ENCODE measurements at places on chromosomes 3 and 15.

GRCh38 chr15:44144184-44144583 is 50.9 kb downstream of the FRMD5 start:
- no peak for DNase-seq

GRCh38 chr15:34025252-34025651 is 13.8 kb downstream of the AVEN start:
- no peak for DNase-seq

DNA sequence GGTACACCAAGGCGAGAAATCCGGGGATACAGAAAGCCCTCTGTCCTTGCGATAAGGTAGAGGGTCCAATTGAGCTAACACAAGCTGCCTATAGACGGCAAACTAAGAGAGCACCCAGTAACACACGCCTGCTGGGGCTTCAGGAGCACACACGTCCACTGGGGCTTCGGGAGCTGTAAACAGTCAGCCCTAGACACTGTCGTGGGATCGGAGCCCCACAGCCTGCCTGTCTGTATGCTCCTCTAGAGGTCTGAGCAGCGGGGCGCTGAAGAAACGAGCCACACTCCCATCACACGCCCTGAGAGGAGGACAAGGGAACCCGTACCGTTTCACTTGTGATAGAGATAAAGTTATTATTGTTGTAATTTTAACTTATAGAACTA is 486 bp downstream of the SAMMSON start:
- DNase-seq: no peak

DNA sequence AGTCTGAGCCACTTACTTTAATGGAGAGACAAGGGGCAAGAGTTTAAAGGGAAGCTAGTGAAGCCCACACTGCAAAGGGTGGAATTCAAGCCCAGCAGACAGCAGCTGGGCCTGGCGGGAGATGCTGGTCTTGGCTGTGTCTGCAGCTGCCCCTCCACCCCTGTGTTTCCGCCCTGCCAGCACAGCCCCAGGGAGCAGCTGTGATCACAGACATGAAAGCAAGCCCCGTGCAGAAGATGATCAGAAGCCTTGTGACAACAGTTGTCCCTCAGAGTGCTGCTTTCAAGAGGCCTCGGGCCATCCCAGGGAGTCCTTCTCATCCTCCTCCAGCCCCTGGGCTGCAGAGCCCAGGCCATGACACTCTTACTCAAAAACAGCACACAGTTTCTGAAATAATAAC is 24.1 kb upstream of the SLC6A1 start:
- no peak for DNase-seq

DNA sequence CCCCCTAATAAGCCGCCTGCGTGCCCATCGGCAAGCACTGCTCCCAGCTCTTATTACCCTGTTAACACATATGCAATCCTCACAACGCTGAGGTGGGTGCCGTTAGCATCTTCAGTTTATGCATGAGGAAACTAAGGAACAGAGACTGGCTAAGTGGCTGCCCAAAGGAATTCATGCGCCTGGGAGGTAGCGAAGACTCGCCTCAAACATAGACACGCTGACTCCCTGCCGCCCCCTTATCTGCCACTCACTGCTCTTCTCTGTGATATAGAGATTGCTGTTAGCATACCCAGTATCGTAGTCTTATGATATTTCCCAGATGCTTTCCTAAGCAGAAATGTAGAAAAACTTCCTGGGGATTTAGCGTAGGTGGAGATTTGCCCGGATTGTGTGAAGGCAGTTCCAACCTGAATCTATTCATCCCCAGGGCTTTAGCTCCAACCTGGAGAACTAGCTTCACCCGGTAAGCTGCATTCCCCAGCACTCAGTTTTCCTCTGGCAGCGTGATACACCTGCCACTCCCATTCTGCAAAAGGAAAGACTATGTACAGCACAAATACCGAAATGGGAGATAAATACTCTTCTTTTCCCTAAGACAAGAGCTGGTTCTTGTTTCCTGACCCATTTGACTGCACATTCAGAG is 23.7 kb upstream of the CD47 start:
- no peak for DNase-seq

GRCh38 chr3:152780553-152780952 is 54.4 kb upstream of the P2RY1 start:
- no peak for DNase-seq

DNA sequence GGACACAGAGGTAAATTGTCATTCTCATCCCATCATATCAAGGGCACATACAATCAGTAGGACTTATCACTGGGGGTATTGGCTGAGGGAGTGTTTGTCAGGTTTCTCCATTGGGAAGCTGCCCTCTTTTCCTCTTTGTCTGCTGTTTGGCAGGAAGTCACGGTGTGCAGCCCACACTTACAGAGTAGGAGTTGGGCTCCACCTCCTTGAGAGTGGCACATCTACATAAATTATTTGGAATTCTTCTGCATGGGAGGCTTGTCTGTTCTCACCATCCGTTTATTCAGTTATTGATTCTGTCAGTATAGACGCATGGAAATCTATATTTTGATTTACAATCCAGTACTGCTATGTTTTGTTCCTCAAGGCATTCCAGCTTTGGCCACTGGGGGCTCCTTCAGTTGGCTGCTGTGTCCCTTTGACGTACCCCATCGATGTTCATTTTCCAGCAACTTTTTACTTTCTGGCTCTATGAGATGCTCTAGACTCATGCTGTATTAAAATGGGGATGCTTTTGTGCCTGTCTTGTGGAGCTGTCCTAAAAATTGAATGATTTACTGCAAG is 200.3 kb downstream of the SLCO3A1 start:
- no peak for DNase-seq

DNA sequence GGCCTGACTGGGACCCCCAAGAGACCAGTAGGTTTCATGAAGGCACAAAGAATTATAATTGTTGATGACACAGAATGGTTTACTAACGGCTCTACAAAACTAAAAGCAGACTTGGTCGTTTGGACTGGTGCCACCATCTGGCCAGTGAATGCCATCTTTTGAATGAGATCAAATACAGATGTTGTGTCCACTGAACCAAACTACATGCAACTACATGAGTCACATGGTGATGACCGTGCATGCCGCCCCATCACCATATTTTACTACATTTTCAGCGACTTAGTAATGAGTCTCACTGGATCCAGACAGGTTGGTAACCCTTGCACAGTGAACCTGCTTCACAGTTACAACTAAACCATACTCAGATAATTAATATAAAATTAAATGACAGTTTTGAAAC is 803.3 kb downstream of the DIPK2A start:
- DNase-seq: no peak

GRCh38 chr3:110731148-110731547 is 340.5 kb upstream of the NECTIN3 start:
- DNase-seq: no peak

DNA sequence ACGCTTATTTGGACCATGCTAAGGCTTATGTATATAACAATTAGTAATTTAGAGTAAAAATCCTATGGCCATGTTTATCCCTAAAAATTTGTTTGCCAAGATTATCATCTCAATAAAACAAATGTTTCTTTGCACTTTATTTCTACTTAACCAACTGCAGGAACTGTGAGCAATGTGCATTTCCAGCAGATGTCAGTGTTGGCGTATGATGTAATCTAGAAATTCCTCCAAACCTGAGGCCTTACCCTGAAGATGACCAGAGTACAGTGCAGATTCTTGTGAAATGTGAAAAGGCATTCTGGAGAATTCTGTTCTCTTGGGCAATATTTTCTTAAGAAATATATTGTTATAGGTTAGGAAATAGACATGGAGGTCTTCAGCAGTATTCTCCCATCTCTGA is 205.9 kb downstream of the MBNL1 start:
- peak; percentile 50 for DNase-seq

- DNase-seq: peak; percentile 27
Observed at GRCh38 chr15:80849308-80849707, 70.1 kb downstream of the CEMIP start.

DNA sequence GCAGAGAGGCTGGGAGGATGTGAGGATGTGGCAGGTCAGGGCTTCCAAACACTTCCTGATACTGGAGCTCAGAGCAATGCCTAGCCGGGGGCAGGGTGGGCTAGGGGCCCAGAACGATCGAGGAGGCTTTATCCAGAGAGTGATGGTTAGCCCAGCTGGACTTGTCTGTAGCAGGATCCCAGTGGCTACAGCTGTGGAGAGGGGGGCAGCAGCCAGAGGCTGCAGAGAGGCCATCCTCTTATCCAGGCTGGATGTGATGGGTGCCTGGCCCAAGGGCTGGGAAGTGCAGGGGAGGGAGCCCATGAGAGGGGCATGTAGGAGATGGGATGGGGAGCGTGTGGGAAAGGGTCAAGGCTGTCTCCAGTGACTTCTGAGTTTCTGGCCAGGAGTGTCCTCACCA is 4.6 kb downstream of the PARP3 start:
- DNase-seq: no peak

GRCh38 chr15:57555270-57555669 is 36.4 kb upstream of the MYZAP start:
- no peak for DNase-seq

GRCh38 chr3:20488151-20488550 is 302.1 kb upstream of the SGO1 start:
- DNase-seq: no peak

DNA sequence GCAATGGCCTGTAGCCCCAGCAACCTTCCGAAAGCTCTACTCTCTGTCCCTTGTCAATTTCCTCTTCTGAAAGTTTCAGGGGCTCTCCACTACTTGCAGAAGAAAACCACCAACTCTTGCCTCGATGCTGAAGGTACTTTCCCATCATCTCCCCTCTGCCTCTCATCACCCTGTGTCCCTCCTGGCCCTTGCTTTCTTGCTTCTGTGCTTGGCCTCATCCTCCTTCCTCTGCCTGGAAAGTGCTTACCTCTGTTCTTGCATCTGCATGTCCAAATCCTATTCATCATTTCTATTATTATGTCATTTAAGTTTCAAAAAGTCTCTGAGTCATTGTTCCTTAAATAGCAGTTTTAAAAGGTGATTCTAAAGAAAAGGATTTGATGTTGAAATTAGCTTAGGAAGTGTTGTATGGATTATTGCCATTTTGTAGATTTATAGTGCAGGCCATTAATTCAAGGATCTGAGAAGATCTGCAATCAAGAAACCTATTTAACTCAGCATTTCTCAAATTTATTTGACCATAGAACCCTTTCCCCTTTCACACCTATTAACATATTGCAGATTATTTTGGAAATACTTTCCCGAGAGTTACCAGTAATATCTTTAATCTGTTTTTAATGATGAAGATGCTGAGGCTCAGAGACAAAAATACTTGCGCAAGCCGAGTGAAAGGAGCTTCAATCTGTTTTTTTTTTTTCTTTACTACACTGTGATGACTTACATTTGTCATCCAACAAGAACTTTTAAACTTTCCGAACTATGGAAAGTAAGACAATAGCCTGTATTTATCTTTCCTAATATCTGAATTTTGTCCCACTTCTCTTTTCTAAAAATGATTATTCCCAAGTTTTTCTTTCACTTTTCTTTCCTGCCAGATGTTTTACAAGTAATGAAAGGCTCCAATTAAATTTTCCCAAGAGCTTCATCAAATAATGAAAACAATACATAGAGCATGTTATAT is 22.3 kb upstream of the CFAP161 start:
- no peak for DNase-seq

GRCh38 chr15:81475926-81476325 is 101.9 kb upstream of the TMC3 start:
- DNase-seq: no peak

DNA sequence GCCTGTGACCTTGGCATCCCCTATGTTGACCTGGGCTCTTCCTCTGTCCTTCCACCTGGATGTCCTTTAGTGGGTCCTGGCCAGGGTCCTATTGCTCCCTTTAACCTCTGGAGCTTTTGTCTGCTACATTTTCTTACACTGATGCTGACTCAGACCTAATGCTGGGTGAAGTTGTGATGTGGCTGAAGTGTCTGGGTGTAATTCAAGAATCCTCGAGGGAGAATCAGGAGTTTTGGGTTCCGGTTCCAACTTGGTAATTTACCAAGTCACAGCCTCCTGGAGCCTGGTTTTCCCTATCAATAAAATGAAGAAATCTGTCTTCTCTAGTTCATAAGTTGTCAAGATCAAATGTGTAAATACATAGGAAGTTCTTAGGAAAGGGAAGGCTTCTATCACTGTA is 25.6 kb downstream of the CEP19 start:
- DNase-seq: no peak
